B cell (primary cell): ENCODE measurements at places on chromosomes 3 and 15. TPM values are rescaled to one million over a fixed set of nuclear protein-coding genes. Genes with fewer than 3 reads are reported as not detected.
A peak's percentile ranks its signal among the peaks of the same experiment; 100 is the strongest.

DNA sequence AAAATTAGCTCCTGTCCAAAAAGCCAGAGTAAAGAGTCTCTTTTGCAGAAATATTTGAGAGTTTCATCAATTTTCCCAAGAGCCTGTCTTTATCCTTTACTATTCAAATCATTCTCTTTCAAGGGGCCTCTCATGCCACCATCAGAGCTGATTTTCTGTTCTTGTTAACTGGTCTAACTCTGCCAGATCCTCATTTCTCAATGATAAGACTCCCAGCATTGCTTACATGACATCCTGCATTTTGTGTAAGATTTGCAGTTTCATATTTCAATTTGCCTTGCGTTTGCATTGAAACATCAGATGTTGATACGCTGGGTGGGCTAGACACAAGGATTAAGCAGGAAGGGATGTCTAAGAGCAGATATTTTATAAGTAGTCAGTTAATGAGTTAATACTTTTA is 228.7 kb downstream of the TBL1XR1 start:
- no peak for DNase-seq

GRCh38 chr3:54358969-54359694 is 236.8 kb downstream of the CACNA2D3 start:
- no peak for DNase-seq

GRCh38 chr3:80338366-80338765 is 570.6 kb upstream of the ROBO1 start:
- DNase-seq, result no peak

- peak; percentile 69 for DNase-seq
Observed at GRCh38 chr3:194003114-194004057, 132.6 kb upstream of the HES1 start.

- no peak for DNase-seq
Observed at GRCh38 chr3:188362405-188362831, 208.5 kb downstream of the LPP start.

GRCh38 chr3:99686955-99687612 is 48.7 kb downstream of the COL8A1 start:
- no peak for DNase-seq

DNA sequence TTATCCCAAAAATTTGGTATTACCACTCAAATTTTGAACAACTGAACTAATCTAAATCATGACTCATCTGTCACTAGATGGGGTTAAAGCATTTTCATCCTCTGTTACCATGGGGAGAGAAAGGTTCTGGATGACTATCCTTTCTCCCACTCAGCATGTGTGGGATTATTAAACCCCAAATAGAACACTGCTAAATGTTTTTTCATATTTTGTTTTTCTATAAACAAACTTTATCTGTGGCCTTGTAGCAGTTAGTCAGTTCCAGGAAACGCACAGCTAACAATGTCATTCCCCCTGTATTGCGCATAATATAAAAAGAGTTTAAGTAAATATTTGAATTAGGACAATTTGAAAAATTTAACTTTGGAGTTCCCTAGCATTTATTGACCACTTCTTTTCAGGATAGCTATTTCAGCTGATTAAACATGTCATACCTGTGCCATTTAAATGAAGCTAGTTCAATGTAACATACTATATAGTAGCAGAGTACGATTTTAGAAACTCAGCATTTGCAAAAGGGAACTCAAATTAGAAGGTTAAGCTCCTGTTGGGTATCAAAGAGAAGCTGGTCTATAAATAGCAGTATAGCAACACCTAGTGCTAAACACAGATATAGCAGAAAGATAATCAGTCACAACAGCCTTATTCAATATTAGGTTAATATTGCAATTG is 9.2 kb upstream of the TMEM212 start:
- DNase-seq, result no peak

GRCh38 chr3:34382859-34383258 is 584.4 kb downstream of the PDCD6IP start:
- no peak for DNase-seq

- DNase-seq, result no peak
Observed at GRCh38 chr3:171955598-171955997, 83.8 kb upstream of the FNDC3B start.

- peak; percentile 77 for DNase-seq
Observed at GRCh38 chr15:41971089-41971894, 1.1 kb downstream of the EHD4 start.

TERC gene
- 10.6 and 12.5 TPM in 2 replicates for total RNA-seq

SPINT1 gene
- total RNA-seq, result 14.4 and 18.2 TPM in 2 replicates

GPR27 gene
- not detected in 2 replicates for total RNA-seq

IL5RA gene
- 0.75 and 1.0 TPM in 2 replicates for total RNA-seq

SPSB4 gene
- not detected in 2 replicates for total RNA-seq
